ENCODE measurements at places on chromosomes 7 and 10. TPM values are rescaled to one million over a fixed set of nuclear protein-coding genes. Genes with fewer than 3 reads are reported as not detected.

ZNF365 gene
- not detected for total RNA-seq

TMEM270 gene
- total RNA-seq = not detected

ACSL5 gene
- 50.3 TPM for total RNA-seq

MCM7 gene
- total RNA-seq = 482 TPM

ASB10 gene
- total RNA-seq = not detected

ITIH2 gene
- not detected for total RNA-seq

GPR15LG gene
- not detected for total RNA-seq

SPDYE16 gene
- total RNA-seq = 0.12 TPM

DLG5 gene
- 2.1 TPM for total RNA-seq

SERPINE1 gene
- total RNA-seq = 0.27 TPM

ABCC2 gene
- 0.99 TPM for total RNA-seq

TACR2 gene
- total RNA-seq = not detected

TMEM26 gene
- not detected for total RNA-seq

LOXL4 gene
- total RNA-seq = not detected

EPHB6 gene
- total RNA-seq = 10.0 TPM

OR2A1 gene
- total RNA-seq = not detected

ITIH5 gene
- total RNA-seq = not detected

Measured in activated naive CD8-positive, alpha-beta T cell treated with anti-CD3 and anti-CD28 coated beads for 36 hours (primary cell).